ENCODE measurements at places on chromosomes 4 and X. TPM values are rescaled to one million over a fixed set of nuclear protein-coding genes. Genes with fewer than 3 reads are reported as not detected.

CXorf65 gene
- not detected for polyA plus RNA-seq

GRCh38 chr4:45155081-45155777 lies 428.9 kb upstream of the GNPDA2 start:
- no peaks in the 10 kb centered on the region for H3K27me3 ChIP-seq
- H3K36me3 ChIP-seq: no peaks in the 10 kb centered on the region
- H3K4me1 ChIP-seq: no peaks in the 10 kb centered on the region
- no peak overlapping the region for H3K27ac ChIP-seq
- DNase-seq: no peak

DNA sequence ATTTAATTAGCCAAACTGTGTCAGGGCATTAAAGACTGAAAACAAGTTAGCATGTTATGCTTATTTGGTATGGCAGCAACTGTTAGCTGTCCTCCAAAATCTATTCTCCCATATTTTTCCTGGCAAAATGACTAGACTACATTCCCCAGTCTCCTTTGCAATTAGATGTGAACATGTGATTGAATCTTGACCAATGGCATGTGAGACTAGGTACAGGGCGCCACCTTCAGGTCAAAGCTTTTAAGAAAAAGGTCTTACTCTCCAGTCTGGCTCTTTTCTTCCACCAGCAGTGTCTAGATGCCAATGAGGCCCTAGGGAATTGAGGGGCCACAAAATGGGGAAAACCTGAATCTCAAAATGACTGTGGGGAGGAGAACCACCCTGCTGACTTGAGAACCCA lies 408.2 kb downstream of the SMARCA1 start:
- no peaks in the 10 kb centered on the region for H3K27me3 ChIP-seq
- no peak overlapping the region for H3K27ac ChIP-seq
- no peaks in the 10 kb centered on the region for H3K36me3 ChIP-seq
- H3K4me3 ChIP-seq: no peak overlapping the region
- DNase-seq: no peak

GRCh38 chr4:165757451-165757850 lies 115.6 kb upstream of the TLL1 start:
- H3K4me1 ChIP-seq: no peaks in the 10 kb centered on the region
- H3K27me3 ChIP-seq: no peaks in the 10 kb centered on the region
- no peak overlapping the region for H3K27ac ChIP-seq
- H3K36me3 ChIP-seq: no peaks in the 10 kb centered on the region
- no peak overlapping the region for H3K4me3 ChIP-seq
- no peak for DNase-seq

DNA sequence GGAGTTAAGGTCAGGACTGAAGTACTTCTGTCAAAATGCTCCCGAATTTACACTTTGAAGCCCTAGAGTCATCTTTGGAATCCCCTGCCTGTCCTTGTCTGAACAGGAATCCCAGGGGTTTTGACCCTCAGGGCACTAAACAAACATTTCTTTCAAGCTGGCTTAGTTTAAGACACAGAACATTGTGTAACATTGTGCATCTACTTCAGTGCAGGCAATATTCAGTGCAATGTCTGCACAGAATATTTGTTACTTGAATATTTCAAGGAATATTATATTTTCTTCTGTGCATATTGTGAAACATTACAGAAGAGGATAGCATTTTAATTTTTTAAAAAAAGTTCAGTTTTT lies 763.4 kb downstream of the PCDH18 start:
- no peaks in the 10 kb centered on the region for H3K4me1 ChIP-seq
- DNase-seq: no peak
- H3K36me3 ChIP-seq: no peaks in the 10 kb centered on the region
- no peaks in the 10 kb centered on the region for H3K27me3 ChIP-seq
- no peak overlapping the region for H3K4me3 ChIP-seq
- no peak overlapping the region for H3K27ac ChIP-seq

All from naive thymus-derived CD8-positive, alpha-beta T cell (primary cell).